ENCODE measurements at places on chromosomes 7 and 10.

- DNase-seq, result no peak
Observed at GRCh38 chr10:79098596-79099015, 29.8 kb downstream of the ZMIZ1 start.

DNA sequence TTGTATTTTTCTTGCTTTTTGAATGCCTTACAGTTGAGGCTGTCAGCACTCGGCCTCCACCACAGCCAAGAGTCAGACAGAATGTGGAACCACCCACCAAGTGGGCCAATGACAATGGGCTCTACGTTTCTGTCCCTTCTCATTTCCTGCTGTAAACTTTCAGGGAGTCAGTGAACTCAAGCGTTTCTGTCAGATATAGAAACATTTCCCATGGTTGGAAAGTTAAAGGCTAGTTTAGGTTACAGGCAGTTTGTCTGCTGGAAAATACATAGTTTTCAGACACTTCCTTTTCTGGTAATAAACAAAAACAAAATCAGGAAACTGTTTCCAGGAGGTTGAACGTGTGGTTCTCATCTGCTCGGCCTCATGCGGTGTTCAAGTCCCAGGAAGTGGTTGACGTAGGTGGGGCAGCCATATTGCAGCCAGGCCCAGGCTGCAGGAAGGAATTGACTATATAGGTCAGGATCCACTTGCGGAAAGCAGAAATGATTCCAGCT, 245.1 kb downstream of the CAMK1D start:
- DNase-seq, result no peak

GRCh38 chr7:154856733-154857132, 146.2 kb downstream of the PAXIP1 start:
- DNase-seq, result no peak

- DNase-seq, result no peak
Observed at GRCh38 chr10:127036987-127037386, 131.8 kb downstream of the DOCK1 start.

DNA sequence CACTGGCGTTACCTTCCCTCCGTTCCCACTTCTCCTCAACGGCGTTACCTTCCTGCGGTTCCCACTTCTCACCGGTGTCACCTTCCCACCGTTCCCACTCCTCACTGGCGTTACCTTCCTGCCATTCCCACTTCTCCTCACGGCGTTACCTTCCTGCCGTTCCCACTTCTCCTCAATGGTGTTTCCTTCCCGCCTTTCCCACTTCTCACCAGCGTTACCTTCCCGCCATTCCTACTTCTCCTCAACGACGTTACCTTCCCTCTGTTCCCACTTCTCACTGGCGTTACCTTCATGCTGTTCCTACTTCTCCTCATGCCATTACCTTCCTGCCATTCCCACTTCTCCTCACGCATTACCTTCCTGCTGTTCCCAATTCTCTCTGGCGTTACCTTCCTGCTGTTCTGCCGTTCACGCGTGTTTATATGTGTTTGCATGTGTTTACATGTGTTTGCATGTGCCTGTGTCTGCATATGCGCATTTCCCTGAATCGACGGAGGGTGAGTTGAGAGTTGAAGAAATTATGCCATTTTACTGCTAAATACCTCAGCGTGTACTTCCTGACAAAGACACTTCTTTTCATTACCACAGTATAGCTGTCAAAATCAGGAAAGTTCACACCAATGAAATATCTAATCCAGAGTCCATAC, 23.2 kb upstream of the CFAP46 start:
- DNase-seq, result no peak
